ENCODE measurements at places on chromosomes 1 and 21.

GRCh38 chr21:14270631-14271030, 54.7 kb downstream of the RBM11 start:
- DNase-seq = no peak

GRCh38 chr1:80917225-80917624, 883.5 kb upstream of the ADGRL2 start:
- no peak for DNase-seq

GRCh38 chr1:143720087-143721023, 251.4 kb downstream of the FAM72C start:
- no peak for DNase-seq

DNA sequence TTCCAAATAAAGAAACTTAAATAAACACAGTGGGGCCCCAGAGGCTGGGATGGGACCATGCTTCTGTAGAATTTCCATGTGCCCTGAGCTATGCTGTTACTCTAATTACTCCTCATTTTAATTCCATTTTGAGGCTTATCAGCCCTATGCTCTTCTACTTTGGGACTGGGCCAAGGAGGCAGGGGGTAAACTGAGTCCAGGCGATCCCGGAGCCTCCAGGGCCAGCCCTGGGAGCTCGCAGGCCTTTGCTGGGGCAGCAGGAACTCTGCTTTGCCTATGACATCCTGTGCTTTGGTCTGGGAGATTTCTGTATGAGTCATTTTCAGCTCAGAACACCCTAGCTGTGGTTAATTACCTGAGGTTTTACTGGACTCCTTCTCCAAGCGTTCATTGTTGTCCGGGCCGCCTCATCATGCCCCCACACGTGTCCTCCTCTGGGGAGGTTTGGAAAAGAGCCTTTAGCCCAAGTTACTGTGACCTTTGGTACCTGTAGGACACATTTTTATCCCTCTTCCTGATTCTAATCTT, 95.7 kb downstream of the RHOU start:
- DNase-seq = peak; percentile 66

- DNase-seq = no peak
Measured at GRCh38 chr1:210260096-210260495, 27.5 kb downstream of the SERTAD4 start.

- peak; percentile 66 for DNase-seq
Measured at GRCh38 chr1:27395441-27396195, 3.2 kb downstream of the GPR3 start.

GRCh38 chr21:31184459-31184858, 146.2 kb upstream of the KRTAP19-8 start:
- DNase-seq = peak; percentile 28

DNA sequence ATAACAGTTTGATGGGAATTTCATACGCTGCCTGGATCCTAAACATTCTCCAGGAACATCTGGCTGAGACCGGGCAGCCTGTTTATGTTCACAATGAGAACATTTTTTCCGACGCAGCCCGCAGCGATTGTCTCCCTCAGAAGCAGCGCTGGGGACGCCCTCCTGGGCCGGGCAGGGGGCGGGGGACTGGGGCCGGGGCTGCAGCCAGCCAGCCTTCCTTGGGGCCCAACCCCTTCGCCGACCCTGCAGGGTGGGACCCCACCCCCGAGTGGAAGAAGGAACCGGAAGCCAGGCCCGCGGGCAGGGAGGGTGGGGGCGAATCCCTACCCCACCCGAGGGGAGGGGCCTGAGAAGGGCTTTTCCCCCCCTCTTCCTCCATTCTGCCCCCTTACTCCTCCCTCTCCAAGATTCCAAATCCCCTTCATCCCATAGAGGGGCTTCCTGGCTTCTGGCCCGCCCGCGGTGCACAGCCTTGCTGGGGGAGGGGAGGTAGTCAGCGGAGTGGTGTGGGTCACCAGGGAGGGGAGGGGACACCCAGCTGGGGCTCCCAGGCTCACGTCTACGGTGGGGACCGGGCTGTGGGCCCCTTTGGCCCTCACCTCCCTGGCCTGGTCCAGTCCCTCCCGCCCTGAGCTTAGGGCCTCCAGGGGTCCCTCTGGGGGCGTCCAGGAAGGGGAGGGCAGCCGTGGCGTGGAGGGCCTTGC, 60.6 kb downstream of the WNT9A start:
- DNase-seq = no peak

- DNase-seq = no peak
Measured at GRCh38 chr1:200729863-200730262, 8.8 kb upstream of the CAMSAP2 start.

DNA sequence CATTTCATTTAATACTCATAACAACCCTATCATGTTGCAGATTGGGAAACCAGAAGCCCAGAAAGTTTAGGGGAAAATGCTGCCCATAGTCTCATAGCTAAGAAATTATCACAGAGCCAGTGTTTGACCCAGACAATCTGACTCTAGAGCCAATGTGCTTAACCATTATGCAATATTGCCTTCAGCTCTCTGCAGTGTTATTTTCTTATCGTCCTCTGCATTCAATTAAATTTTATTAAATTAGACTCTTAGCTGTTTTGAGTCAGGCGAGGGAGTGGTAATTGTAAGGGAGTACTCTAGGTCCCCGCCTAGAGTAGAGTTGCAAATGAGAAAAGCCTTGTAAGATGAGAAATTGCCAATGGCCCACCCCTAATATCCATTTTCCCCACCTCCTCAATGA, 191.1 kb downstream of the TTLL7 start:
- DNase-seq = no peak

- no peak for DNase-seq
Measured at GRCh38 chr1:211606914-211607753, 28.2 kb upstream of the SLC30A1 start.

GRCh38 chr1:85865213-85865612, 157.0 kb upstream of the ZNHIT6 start:
- DNase-seq = no peak

GRCh38 chr1:198125995-198126735, 30.6 kb upstream of the NEK7 start:
- no peak for DNase-seq

GRCh38 chr1:212020975-212021374, 14.4 kb downstream of the INTS7 start:
- no peak for DNase-seq

- DNase-seq = no peak
Measured at GRCh38 chr1:23799570-23800399, 769 bp downstream of the GALE start.

DNA sequence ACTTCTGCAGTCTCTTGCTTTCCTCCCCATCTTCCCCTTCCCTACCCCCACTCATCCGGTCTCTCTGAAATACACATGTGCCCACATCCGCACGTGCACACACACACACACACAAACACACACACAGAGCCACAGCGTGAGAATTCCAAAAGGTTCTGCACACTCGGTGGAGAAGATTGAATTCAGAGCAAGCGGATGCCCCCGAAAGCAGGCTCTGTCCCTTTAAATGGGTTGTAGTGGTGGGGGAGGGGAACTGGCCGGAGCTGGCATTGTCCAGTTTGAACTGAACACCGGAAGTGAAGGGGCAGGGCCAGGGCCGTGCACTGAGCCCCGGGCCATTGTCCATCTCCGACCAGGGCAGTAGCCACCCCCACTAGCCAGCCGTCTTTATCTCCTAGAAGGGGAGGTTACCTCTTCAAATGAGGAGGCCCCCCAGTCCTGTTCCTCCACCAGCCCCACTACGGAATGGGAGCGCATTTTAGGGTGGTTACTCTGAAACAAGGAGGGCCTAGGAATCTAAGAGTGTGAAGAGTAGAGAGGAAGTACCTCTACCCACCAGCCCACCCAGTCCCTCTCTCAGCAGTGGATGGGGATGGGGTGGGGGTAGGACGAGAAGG, 1.3 kb upstream of the LIN28A start:
- DNase-seq = no peak

DNA sequence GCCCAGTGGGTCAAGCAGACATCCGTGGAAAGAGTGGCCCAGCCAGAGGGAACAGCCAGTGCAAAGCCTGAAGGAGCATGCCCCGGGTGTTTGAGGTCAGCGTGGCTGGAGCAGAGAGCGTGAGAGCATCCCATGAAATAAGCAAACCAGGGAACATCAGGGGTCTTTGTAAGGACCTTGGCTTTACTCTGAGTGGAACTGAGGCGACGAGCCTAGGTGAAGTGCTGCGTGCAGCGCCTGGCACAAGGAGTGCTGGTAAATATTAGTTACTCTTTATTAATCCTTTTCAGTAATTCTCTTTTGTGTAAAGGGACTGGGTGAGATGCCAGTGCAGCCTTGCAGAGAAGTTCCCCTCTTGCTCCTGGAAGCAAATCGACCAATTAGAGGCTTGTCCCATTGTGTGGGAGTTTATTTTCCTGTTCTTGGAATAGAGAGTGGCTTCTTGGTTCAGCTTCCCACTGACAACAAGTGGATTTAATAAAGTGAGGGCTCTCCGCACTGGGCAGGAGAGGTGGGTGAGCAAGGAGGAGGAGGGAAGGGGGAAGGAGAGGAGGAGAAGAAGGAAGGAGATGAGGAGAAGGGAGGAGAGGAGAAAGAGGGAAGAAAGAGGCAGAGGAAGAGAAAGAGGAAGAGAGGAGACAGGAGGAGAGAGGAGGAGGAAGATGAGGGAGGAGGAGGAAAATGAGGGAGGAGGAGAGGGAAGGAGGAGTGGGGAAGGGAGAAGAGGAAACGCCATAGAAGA, 37.6 kb upstream of the DISP3 start:
- DNase-seq = no peak

DNA sequence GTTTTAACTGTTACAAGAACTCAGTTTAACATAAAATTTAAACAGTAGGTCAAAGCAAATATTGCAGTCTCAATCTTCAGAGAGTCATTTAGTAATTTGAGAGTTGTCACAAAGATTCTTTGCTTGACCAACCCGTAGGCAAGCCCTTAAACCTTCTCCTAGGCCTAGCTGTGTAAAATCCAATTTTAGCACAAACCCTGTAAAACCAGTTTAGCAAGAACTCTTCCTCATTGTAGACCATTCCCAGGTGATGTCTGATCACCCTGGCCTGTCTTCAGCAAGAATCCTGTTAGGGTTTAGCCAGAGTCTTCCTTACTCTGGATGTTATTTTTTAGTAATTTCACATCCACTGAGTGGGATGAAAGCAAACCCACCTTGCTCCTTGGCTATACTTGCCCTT, 30.1 kb downstream of the LRIG2 start:
- DNase-seq = no peak

- no peak for DNase-seq
Measured at GRCh38 chr1:171683870-171684269, 31.4 kb upstream of the MYOC start.

DNA sequence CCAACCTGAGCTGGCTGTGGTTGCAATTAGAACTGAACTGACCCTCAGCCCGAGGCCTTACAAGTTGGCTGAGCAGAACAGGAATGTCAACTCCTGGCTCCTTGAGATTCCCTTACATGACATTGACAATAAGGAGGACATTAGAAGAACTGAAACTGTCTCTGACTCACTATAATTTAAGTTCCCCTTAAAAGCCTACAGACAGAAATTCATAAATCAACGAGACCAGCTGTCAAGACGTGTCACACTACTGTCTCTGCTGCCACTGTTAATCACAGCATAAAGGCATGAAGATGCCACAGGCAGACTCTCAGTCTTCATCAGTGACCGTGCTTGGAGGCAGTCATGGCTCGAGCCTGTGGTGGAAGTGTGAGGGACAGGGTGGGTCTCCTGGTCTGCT, 168.8 kb downstream of the GABPA start:
- no peak for DNase-seq

GRCh38 chr1:89990976-89991831, 3.7 kb upstream of the ZNF326 start:
- DNase-seq = no peak

GRCh38 chr1:151972542-151973248, 21.0 kb downstream of the S100A10 start:
- no peak for DNase-seq

- no peak for DNase-seq
Measured at GRCh38 chr1:76477156-76477555, 390.1 kb upstream of the ST6GALNAC5 start.

DNA sequence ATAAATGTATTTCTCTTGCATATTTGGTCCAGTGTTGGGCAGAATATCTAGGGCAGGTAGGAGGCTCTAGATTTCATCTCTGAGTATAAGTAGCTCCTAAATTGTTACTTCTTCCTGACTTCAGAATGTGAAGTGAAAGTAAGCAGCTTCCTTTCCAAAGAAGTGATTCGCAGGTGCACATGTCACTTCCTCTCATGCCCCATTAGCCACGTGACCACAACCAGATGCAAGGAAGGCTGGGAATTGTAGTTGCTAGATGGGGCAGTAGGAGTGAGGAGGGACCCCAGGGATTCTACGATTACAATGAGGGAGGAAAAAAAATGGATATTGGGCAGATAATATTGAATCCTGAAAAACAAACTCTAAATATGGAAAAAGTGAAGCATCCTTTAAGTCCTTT, 113.2 kb upstream of the CYYR1 start:
- DNase-seq = no peak

DNA sequence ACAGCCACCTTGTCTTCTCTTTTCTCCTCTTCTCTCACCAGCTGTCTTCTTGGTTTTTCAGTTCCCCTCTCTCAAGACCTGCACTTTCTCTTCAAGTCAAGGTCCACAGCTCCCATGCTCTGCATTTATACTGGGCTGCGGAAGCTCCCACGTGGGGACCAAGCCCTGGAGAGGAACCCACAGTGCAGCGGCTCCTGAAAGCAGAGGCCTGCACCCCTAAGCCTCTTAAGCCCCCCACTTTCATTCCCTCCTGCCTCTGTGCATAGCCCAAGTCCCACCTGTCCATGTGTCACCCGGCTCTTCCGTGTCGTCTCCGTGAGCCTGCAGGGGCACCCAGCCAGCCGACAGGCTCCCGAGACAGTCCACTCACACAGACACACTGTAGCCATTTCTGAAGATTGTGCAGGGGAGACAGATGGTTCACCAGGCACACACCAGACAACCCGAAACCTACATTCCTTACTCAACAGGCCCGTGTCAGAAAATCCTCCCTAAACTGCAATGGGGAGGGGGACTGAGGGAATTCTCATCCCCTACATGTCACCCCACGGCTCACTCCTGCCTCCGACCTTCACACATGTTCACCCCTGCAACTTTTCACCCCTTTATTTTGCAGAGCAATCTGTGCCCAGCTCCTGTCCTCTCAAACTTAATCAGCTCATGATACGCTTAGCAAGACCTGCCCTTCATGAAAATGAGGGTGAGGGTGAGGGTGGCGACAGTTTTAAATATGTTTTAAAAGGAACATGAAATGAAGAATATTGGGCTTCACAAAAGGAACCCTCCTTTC, 6.3 kb downstream of the MX2 start:
- DNase-seq = no peak

DNA sequence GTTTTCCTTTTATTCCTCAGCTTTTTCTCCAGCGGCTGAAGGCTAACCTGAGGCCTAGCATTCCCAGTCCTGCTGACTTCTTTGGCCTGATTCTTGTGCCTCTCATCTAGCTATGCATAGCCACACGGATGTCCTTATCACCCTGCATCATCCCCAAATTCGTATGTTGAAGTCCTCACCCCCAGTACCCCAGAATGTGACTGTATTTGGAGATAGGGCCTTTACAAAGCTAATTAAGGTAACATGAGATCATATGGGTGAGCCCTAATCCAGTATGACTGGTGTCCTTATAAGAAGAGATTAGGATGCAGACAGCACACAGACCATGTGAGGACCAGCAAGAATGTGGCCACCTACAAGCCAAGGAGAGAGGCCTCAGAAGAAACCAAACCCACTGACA, 44.6 kb downstream of the CDCP2 start:
- no peak for DNase-seq

GRCh38 chr1:178633056-178633455, 92.0 kb upstream of the RALGPS2 start:
- DNase-seq = no peak

GRCh38 chr1:193318347-193318746, 131.9 kb upstream of the B3GALT2 start:
- DNase-seq = no peak
